ENCODE measurements at places on chromosomes 1 and 21. TPM values are rescaled to one million over a fixed set of nuclear protein-coding genes. Genes with fewer than 3 reads are reported as not detected.

DNA sequence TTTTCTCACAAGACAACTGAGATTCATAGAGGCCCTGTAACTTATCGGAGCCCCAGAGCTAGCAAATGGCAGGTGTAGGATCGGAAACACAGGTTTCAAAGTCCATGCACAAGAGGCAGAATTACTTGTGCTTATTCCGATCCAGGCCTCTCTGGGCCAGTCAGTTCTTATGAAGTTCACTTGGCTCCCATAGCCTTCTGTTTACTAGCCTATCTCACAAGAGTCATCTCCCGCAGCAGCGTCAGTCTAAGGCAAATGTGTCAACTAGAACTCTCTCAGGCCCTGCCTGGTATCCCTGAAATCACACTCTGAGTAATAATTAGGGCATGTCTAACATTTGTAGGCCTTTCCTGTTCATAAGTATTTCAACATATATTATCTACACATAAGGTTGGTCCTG is 43.3 kb downstream of the PHC2 start:
- no peak for DNase-seq

GRCh38 chr1:213357403-213357802 is 306.4 kb downstream of the RPS6KC1 start:
- DNase-seq: no peak

GRCh38 chr1:20431176-20431460 is 54.9 kb downstream of the CAMK2N1 start:
- DNase-seq: no peak

DNA sequence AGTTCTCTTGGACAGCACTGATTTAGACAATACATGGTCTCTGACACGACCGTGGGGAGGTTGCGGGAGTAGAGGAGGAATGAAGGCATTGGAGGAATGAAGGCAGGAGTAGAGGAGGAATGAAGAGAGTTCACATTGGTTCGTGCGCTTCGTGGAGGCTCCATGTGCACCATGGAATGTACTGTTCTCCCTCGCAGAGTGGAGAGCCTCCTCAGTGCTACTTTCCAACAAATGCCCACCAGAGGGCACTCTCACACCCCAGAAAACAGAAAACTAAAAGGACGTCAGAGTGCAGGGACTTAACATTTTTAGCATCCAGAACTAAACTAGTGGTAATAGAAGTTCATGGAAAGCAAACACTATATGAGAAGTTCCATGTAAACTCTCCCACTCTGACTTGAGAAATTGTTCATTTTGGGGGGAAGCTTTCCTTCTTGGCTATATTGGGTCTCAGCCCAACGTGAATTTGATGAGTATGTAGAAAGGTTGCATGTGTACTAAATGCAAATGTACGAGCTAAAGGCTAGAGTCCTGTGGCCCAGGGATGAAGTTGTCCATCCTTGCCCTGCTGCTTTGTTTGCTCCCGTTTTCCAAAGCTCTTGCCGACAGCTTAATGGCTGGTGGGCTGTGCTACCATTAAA is 211.6 kb downstream of the LMX1A start:
- DNase-seq: peak; percentile 92

LCE2C gene
- polyA plus RNA-seq: not detected

SMIM1 gene
- polyA plus RNA-seq: 2.8 TPM

CRYBG2 gene
- polyA plus RNA-seq: 1.9 TPM
